ENCODE measurements at places on chromosomes 16 and 17.

GRCh38 chr17:28792877-28793661 lies 49.3 kb downstream of the TRAF4 start:
- no peak for DNase-seq

DNA sequence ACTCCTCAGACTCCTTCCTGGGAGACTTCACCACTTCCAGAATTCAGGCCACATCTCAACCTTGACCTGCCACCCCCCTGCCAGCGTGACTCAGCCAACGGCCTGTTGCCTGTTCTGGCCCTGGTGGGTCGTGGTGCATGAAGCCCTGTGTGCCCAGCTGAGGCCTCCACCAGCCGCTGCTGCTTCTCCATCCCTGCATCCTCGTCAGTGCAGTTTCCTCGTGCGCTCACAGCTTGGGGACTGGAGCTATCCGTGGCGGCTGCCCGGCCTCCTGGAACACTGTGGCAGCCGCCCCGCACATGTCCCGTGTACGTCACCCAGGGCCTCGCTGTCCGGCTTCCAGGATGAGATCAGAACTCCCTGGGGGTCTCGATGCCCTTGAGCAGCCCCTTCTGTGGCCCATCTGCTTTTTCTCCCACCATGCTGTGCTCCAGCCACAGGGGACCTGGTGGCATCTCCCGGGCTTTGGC lies 8.0 kb upstream of the TEDC2 start:
- no peak for DNase-seq

DNA sequence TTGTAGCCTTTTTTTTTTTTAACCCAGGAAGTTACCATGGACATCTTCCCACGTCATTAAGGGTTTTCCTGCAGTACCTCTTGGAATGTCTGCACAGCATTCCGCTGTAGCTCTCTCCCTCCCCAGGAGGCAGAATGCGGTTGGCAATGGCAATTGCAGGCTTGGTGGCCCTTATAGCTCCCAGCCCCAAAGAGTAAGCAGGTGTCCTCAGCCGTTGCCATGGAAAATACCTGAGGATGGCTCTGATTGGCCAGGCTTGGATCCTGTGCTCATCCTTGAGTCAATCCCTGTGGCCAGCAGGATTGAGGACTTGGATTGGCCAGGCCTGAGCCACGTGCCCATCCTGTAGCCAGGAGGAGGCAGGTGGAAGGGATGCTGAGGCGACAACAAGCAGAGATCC lies 15.5 kb upstream of the TIMP2 start:
- no peak for DNase-seq

DNA sequence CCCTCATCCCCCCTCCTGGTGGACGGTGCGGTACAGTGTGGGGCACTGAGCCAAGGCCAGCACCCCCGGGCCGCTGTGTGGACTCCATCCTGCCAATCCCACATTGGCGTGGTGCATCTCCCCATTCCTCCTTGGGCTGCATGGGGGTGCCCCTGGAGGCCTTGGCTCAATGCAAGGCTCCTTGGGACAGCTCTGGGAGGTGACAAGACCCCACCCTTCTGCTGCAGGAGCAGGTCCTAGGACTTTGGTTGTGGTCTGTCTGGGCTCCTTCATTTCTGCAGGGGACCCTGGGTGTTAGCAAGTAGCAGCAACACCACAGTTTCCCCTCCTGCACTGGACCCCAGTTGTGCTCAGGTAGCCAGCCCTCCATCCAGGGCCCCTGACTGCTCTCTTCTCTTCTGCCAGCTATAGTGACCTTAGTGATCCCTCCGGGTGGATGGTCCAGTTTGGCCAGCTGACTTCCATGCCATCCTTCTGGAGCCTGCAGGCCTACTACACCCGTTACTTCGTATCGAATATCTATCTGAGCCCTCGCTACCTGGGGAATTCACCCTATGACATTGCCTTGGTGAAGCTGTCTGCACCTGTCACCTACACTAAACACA lies 1.3 kb downstream of the PRSS21 start:
- DNase-seq: no peak

DNA sequence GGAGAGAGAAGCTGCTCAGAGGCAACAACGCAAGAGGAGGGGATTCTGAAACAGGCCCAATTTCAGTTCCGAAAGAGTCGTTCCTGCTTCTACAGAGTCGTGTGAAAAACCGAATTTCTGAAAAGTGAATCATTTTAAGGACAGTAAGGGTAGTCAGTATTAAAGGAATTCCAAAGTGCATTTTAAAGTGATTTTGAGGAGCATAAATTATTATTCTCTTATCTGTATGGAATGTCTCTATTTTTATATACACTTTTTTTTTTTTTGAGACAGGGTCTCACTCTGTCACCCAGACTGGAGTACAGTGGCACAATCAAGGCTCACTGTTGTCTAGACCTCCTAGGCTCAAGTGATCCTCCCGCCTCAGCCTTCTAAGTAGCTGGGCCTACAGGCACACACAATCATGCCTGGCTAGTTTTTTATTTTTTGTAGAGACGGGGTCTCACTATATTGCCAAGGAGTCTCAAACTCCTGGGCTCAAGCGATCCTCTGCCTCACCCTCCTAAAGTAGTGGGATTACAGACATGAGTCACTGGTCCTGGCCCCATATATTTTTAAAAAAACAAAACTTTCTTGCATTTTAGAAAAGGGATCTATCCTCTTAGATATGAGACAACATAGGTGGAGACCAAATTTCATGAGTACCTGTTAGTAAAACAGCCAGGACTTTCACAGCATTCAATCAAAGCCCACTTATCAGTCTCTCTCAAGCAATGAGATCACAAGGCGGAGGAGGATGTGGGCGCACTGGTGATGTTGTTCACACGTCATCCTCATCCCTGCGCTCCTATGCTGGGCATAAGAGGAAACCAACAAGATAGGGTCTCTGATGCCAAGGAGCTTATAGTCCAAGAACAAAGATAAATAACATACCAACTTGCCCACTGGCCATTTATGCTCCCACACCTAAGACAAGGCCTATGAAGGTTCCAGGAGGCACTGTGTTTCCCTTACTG lies 53.2 kb downstream of the SMG6 start:
- no peak for DNase-seq

DNA sequence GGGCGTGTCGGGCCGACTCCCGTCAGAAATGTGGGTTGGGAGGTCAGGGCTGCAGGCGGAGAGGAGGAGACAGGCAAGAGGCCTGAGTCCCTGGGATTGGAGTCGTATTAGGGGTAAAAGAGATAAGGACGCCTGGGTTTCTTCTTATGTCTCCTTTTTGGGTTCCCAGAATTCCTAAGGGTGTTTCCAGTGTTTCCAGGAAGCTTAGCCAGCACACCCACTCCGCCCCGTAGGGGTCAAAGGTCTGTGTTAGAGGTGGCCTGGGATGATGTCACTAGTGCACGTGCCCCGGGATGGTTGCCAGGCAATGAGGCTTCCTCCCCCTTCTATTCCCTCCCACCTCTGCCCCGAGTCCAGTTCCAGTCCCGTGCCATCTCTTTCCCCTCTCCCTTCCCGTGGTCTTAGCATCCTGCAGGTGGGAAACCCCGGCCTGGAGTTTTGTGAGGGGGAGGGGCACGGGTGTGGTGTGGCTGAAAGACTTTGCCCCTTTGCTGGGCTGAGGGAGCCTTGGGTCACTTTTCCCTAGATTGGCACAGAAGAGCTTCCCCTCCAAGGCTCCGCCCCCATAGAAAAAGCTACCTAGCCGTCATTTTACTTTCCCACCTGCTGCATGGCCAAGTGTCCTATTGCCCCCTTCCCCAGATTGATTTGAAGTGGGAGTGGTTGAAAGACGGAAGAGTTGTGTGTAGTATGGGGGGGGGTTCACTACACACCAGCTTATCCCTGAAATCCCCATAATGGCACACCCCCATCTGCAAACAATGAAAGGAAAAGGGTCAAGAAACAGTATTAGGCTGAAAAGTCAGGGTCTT lies 2.8 kb downstream of the KDM6B start:
- DNase-seq: peak; percentile 56

- DNase-seq: peak; percentile 63
Observed at GRCh38 chr16:1057252-1057932, 15.2 kb upstream of the SSTR5 start.

GRCh38 chr17:47879028-47879585 lies 16.9 kb upstream of the SP2 start:
- no peak for DNase-seq

- no peak for DNase-seq
Observed at GRCh38 chr17:35645923-35646322, 58.8 kb downstream of the AP2B1 start.

DNA sequence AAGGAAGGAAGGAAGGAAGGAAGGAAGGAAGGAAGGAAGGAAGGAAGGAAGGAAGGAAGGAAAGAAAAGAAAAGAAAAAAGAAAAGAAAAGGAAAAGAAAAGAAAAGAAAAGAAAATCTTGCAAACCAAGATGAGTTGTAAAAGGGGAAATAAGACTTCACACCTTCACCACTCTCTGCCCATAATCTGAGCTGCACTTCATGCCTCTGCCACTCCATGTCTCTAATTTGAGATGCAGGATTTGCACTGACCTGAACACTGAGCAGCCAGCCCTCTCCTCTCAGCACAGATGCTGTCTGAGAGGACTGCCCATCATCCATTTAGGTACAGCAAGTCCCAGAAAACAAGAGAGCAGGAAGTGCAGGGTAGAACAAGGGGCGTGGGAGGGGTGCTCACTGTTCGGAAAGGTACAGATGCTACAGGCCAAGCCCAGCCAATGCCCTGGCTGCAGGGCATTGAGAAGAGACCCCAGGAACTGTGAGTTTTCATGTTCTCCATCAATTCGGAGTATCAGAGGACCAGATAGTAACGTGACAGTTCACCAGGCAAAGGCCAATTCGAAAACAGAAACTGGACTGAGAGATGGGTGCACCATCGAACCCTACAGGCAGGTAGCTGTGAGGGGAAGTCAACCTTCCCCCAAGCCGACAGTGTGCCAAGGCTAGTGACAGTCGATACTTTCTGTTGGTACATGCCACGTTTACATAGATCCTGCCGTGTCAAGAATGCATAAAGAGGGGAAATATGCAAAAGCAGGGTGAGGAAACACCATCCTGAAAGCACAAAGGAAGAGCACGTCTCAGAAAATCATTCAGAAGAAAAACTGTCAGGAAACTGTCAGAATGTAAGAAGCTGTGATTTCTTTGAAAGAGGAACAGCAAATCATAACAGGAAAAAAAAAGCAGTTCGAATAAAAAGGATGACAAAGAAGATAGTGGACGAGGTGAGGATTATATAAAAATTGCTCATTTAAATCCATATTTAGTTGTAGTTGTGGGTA lies 142.0 kb upstream of the RCVRN start:
- DNase-seq: no peak

DNA sequence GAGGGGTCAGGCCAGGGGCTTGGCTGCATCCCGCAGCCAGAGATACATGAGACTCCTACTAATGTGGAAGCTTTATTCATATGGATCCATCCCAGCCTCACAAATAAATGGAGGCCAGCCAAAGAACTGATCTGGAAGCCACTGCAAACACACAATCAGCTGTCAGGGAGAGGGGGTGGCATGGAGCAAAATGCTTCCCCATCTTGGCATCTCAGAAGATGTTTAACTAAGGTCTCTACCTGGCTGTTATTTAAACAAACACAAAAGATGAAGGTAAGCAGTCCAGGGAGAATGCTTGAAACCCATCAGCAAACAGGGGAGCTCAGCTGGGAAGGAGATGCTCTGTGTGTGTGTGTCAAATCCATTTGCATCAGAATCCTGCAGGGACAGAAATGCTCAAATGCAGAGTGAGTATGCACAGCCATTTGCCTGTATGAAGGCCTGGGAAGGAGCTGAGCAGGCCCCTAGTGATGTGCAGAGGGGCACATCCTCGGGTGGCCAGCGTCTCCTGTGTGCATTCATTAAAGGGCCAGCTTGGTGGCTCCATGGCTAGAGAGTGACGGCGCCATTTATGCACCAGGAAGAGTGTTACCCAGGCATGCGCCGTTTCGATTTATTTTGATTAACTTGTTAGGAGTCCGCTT lies 34.2 kb upstream of the IRX3 start:
- no peak for DNase-seq

DNA sequence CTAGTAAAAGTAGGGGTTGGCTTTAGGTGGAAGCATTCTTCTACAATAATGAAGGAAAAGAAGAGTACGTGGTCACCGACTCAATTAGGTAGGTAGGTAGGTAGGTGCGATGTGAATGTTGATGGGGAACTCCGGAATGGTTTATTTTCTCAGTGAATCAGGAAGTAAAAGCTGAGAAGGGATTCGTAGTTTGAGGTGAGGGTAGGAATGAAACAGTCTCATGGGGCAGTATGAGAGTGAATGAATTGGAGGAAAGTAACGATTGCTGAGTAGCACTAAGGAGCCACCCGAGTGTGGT lies 13.9 kb downstream of the PER1 start:
- no peak for DNase-seq

GRCh38 chr17:17180741-17181525 lies 25.2 kb downstream of the PLD6 start:
- no peak for DNase-seq

DNA sequence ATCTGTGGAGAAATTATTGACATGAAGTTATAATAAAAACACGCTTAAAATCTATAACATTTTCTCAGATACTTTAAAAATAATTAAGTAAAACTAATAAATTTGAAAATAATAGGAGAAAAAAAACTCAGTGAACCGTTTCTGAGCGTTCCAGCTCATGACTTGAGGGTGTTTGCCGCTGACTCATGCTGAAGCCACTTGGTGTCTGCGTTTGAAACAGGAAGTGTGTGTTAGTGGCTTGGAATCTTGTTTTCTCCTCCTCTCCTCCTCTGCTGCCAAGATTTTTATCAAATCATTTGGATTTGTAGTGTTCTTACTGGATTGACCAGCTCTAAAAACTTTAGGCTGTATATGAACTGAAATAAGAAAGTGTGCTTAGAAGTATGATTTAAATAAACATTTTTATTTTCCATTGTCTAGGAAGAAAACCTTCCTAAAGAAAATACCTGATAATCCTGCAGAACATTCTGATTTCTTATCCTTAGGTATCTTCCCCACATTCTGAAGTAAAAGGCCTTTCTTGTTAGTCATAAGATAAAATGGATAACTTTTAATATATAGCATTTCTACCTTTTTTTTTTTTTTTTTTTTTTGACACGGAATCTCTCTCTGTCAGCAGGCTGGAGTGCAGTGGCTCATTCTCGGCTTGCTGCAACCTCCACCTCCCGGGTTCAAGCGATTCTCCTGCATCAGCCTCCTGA lies 30.8 kb downstream of the USP10 start:
- peak; percentile 21 for DNase-seq

DNA sequence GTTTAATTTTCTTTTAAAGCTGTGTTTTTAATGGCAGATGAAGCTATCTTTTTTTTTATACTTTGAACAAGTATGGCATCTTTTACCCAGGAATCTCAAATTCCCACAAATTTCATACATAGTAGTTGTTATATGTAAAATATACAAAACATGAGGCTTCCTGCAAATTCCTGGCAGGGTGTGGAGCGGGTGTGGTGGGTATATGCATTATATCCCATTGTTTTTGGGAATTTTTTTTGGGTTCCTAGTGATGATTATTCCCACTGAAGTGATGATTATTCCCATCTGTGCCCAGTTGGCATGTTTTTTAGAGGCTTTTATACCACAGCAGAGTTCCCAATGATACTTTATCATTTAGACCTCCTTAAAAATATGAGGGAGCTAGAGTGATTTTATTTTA lies 320.4 kb downstream of the ZFHX3 start:
- no peak for DNase-seq

GRCh38 chr16:48617711-48618148 lies 7.8 kb upstream of the N4BP1 start:
- no peak for DNase-seq

All from stimulated activated CD4-positive, alpha-beta T cell treated with anti-CD3 and anti-CD28 coated beads, Interleukin-1b, Interleukin-23, amount 100 ng/mL, for 4 hours (primary cell).